ENCODE measurements at places on chromosomes 13 and 19.

GRCh38 chr19:55913643-55914268 lies 18.4 kb downstream of the NLRP13 start:
- no peak for DNase-seq

GRCh38 chr13:30338952-30339351 lies 31.6 kb upstream of the KATNAL1 start:
- DNase-seq = no peak

GRCh38 chr19:5977222-5977784 lies 637 bp downstream of the RANBP3 start:
- no peak for DNase-seq

DNA sequence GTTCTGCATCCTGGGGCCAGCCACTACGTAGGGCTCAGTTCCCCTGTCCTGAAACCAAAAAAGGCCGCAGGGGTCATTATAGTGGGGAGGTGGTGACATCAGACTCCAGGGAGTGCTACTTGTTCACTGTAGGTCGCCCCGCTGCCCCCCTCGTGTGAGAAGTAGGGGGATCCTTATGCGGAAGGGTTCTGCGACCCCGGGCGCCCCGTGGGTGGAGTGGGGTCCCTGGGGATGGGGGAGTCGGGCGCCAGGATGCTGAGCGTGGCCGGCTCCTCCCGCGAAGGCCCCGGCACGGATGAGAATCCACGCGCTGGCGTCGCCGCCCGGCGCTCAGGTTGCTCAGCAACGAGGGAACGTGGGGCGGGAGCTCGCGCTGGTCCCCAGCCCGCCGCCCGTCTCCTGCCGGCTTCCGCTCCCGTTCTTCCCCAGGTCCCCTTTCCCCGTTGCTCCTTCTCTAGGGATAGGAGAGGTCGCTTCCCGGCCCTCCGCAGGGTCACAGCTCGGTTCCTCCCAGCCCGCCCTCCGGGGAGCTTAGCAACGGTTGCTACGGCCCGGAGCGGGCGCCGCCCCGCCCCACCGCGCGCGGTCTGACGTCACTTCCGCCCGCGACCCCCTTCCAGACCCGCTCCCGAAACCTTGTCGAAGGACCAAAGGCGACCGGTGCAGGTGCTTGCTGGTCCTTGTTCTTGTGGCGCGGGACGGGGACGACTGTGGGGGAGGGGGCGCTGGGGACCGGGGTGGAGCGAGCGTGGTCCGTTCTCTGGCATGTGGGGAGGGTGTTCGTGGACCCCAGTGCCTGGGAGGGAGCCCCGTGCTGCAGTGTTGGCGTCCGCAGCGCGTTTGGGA lies at the start of gene NAT14:
TSS of gene NAT14 (plus strand) at position 596 of the 846 bp plus-strand sequence. CDS start 521 bp downstream, outside the sequence.
- peak; percentile 23 for DNase-seq

- DNase-seq = peak; percentile 13
Measured at GRCh38 chr13:30235216-30235615, 72.1 kb downstream of the KATNAL1 start.

DNA sequence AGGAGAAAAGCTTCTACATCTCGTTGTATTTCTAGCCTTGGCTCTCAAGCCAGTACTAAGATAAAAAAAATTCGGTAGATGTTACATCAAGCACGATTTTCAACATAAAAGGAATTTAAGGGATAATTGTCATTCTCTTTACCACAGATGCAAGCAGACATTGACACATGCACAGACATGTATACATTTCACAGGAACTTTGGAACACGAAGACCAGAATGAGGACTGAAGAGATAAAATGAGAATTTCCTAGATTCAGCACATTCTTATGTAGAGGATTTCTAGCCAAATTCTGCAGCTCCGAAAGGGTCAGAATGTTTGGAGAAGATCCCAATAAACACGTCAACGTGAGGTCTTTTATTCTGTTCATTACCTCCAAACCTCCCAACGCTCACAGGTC lies 284.5 kb upstream of the ARGLU1 start:
- no peak for DNase-seq

- no peak for DNase-seq
Measured at GRCh38 chr13:73065036-73065435, 6.2 kb downstream of the KLF5 start.

DNA sequence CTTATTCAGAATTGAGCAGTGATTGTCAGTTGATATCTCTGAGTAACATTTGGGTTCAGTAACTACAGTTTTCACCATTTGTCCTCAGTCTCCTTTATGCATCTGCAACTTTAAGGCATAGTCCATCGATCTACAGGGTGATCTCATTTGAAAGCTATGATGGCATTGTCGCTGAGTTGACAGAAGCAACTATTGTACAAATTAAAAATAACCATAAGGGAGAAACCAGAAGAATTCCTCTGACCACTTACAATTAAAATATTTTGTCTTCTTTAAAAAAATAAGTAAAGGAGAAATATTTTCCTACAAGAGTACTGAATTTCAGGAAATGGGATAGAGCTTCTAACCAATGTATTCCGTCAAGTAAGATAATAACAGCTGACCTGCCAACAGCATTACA lies 30.6 kb downstream of the RAP2A start:
- no peak for DNase-seq

GRCh38 chr13:48539550-48539949 lies 6.7 kb upstream of the RCBTB2 start:
- DNase-seq = no peak

- DNase-seq = no peak
Measured at GRCh38 chr19:49513746-49514118, 1.3 kb downstream of the FCGRT start.

GRCh38 chr19:16902545-16902944 lies 13.7 kb downstream of the F2RL3 start:
- no peak for DNase-seq

GRCh38 chr19:32358321-32358720 lies 12.9 kb downstream of the ZNF507 start:
- no peak for DNase-seq

DNA sequence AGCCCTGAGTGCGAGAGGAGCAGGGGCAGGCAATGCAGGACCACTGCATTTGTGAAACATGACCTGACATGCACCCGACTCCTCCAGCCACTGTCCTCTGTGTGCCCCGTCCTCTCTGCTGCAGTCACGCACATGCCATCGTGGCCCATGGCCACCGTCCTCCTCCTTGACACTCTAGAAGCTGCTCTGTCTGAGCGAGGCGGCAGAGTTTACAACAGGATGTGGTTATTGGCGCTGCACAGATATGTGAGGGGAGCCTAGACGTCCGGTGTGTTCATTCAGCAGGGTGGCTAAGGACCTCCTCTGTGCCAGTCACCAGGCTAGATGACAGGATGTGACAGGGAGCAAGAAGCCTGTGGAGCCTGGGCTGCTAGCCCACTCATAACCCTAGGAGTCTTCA lies 277.8 kb downstream of the FOXO1 start:
- no peak for DNase-seq

GRCh38 chr13:43153436-43154090 lies 130.2 kb downstream of the DNAJC15 start:
- no peak for DNase-seq

DNA sequence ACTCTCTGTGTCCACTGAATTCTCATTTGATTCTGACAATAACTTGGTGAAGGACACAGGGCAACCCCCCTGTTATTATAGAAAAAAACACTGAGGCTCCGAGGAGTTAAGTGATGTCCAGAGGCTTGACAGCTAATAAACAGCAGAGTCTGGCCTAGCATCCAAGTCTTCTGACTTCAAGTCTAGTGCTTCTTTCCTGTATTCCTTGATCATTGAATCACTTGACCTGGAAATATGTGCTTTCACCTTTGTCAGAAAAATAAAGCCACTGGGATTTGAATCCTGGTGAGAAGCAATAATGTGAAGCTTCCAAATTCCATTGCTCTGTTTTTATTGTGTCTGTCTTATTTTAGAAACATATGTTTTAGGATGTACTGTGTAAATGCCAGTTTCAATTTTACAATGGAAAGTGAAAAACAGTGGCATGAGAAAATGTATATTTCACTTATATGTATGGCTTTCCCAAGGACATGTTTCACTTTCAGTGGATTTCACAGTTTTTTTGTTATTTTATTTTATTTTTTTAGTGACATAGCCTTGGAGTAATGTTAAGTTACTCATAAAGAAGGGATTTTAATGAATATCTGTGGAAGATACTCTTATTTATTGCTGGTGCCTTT lies 190.2 kb downstream of the GPC6 start:
- no peak for DNase-seq

DNA sequence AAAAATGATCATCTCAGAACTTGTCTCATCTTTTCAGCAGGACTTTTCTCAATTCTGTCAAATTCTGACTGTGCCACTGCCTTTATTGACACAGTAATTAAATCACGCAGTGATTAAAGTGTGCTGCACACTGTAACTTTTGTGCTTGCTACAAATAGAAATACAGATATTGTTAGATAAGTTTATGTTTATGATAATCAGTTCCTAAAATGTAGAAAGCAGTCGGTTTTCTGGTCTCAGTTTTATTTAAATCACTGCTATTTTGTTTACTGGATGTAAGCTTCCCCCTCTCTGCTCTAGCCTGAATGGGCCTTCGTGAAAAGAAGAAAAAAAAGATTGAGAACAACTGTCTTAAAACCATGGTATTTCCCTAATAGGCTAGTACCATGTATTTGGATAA lies 258.8 kb upstream of the STARD13 start:
- no peak for DNase-seq

DNA sequence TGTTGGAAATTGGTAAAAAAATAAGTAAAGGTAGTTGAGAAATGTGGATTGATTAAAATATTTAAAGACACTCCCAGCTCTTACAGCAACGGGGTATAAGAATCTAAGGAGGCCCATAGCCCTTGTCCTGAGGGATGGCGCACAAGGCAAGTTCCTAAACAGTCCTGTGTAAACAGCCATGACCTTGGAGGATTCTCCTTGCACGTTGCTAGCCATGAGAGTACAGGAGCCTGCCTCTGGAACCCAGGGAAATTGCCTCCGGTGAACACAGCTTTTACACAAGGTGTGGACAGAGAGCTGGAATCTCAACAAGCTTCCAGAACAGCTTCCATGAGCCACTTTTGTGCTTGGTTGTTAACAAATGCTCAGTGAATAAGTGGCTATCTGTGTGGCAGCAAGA lies 378.2 kb downstream of the FOXO1 start:
- DNase-seq = no peak

- no peak for DNase-seq
Measured at GRCh38 chr13:32840113-32840512, 176.1 kb upstream of the KL start.

GRCh38 chr19:58497634-58498170 lies 14.1 kb downstream of the SLC27A5 start:
- DNase-seq = no peak

GRCh38 chr19:31883296-31883990 lies 462.0 kb upstream of the ZNF507 start:
- DNase-seq = no peak

- DNase-seq = no peak
Measured at GRCh38 chr19:31863122-31863521, 482.3 kb upstream of the ZNF507 start.

DNA sequence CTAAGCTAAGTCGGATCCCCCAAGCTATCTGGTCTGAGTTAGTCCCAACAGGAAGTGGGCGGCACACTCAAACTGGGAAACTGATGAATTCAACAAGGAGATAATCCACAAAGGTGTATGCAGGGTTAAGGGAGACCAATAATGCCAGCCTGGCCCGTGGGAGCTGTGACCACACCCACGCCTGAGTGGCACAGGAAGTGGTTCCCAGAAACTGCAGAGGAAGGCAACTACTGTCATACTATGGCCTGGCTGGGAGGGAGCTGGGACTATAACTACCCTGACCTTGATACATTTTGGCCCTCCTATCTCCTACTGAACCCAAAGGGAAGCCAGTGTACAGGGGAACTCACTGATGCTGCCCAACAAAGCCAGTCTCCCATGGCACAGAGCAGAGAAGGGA lies 85.5 kb upstream of the TDRD3 start:
- DNase-seq = no peak

DNA sequence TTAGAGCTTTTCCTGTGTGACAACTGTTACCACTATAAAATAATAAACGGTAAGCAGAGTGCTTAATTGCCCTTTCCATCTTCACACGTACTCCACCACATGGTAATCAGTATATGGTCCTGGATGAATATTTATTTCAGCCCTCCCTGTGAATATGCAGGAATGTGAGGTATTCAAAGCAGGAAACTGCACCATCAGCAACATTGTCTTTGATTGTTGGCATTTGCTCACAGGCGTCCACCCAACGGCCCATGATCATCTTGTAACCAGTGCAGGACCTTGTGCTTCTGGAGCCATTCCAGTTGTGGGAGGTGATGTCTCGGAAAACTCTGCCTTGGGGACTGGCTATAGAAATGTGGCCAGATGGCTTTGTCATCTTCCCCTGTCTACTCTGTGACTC lies 132.6 kb downstream of the COG6 start:
- no peak for DNase-seq

GRCh38 chr13:113734826-113735125 lies 24.2 kb upstream of the TMEM255B start:
- no peak for DNase-seq

DNA sequence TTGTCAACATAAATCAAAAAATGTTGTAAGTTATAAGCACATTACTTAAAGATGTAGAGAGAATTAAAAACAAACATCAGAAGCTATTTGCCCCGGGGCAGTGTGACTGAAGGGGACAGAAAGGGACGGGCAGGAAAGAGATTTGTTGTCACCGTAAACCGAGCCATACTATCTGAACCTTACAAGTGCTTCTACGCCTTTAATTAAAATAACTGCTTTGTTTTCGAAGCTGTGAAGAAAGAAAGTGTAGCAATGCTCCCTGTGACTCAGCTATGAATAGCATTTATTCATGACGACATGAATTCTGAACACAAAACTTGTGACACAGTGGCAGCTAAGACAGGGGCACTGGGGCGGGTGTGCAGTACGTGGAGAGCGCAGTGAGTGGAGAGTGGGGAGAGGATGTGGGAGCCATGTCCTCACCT lies 30.0 kb downstream of the ZNF787 start:
- peak; percentile 72 for DNase-seq

GRCh38 chr19:46906221-46906620 lies 45.4 kb downstream of the ARHGAP35 start:
- DNase-seq = no peak

GRCh38 chr19:53545271-53546065 lies 7.5 kb downstream of the ZNF331 start:
- no peak for DNase-seq

- DNase-seq = no peak
Measured at GRCh38 chr13:45339867-45340266, 1.1 kb downstream of the TPT1 start.

Data from inflammatory macrophage treated with lipopolysaccharide for 4 hours (primary cell).